ENCODE measurements at places on chromosomes 11 and 22.
A peak's percentile ranks its signal among the peaks of the same experiment; 100 is the strongest.

DNA sequence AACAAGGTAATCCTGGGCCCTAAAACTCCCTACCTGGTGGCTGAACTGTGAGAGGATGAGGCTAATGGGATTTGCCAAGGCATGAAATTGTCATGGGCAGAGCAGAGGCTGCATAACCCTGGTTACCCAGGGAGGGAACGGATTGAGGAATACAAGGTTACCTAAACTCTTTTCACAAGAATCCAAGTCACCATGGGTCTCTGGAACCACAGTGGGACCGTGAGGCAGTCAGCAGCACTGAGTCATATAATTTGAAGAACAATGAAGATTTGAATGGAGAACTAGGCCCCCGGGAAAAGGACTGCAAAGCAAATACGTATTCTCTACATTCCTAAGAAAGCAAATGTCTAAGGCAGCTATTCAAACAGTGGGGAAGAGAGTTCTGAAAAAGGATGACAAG is 19.8 kb downstream of the CAT start:
- DNase-seq: no peak

GRCh38 chr11:130211781-130212401 is 52.3 kb downstream of the ST14 start:
- no peak for DNase-seq

DNA sequence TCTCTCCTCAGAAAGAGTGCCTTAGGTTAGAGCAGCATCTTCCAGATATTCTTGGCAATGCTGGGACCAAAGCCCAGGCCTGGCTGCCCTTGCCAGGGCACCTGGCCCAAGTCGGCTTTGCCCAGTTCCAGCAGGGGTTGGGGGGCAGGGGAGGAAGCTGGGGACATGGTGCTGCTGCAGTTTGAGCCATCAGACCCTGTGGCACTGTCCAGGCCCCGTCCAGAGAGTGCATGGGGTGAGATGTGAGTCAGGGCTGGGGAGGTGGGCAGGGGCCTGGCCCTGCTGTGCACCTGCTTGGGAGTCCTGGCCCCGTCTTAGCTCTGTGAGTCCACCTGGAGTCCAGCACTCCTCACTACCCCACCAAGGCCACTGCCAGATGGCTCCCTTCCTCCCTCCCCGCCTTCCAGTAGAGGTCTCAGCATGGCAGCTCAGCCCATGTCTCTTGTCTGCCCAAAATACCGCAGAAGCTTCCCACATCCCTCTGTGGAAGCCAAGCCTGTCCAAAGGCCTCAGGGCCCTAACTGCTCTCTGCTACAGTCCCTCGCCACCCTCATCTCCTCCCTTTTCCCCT is 16.6 kb downstream of the DERL3 start:
- peak; percentile 56 for DNase-seq

DNA sequence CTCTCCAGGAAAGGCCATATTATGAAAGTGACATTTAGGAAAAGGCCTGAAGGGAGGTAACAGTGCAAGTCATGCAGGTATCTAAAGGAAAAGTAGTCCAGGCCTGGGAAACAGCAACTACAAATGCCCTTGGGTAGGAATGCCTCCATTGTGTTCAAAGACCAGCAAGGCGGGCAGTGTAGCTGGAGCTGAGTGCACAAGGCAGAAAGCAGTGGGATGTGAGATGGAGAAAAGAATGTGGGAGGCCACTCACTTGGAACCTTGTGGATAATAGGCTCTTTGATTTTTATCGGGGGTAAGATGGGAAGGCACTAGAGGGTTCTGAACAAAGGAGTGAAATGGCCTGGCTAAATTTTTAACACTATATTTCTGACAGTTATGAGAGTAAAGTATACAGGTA is 188.6 kb downstream of the PGR start:
- DNase-seq: no peak

DNA sequence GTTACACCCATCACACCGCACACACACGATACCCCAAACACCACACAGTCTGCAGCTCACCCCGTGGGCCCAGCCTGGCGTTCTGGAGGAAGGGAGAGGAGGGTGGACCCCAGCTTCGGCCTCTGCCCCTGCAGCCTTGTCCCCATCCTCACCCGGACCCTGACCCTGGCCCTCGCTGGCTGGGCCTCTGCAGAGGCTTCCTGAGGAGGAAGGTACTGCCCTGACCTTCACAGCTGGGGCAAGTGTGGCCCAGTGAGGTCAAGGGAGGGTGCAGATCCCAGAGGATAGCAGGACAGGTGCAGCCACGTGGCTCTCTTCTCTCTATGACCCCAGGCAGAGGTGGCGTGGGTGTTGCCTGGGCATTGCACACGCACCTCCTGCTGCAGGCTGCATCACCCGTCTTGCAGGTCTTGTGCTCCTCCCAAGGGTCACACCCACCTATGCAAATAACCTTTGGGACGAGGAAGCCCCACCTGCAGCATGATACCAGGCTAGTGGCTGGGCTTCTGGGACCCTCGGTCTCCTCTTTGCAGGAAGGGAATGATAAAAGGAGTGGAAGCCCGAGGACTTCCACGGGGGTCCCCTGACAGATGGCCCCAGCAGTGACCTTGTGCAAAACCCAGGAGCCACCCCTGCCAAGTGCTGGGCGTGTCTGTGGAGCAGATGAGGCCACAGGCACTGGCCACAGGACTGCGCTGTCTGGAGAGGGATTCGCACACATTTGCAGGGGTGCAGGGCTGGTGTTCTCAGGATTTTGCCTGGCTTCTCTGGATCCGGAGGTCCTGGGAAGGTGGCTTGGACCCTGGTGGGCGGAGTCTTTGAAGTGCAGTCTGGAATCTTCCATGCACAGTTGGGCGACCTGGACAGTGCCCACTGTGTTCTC is 1241.5 kb downstream of the BRD1 start:
- DNase-seq: no peak

- peak; percentile 51 for DNase-seq
Observed at GRCh38 chr11:62340269-62340901, 3.1 kb downstream of the ASRGL1 start.

DNA sequence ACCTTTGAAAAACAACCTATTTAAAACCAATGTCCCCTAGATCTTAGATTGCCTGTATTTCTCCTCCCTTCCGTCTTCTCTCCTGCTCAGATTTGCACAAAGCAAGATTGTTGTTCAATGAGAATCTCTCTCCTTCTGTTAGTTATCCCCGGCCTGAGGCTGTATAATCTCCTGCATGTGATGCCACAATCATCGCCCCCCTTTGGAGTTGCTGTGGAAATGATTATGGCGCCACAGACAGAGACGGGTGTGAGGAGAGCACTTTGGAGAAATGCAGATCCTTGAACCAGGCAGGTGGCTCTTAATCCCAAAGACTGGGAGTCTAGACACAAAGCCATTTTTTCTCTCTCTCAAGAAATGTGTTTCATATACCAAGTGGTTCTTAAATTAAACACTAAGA is 941.3 kb downstream of the OPCML start:
- no peak for DNase-seq

DNA sequence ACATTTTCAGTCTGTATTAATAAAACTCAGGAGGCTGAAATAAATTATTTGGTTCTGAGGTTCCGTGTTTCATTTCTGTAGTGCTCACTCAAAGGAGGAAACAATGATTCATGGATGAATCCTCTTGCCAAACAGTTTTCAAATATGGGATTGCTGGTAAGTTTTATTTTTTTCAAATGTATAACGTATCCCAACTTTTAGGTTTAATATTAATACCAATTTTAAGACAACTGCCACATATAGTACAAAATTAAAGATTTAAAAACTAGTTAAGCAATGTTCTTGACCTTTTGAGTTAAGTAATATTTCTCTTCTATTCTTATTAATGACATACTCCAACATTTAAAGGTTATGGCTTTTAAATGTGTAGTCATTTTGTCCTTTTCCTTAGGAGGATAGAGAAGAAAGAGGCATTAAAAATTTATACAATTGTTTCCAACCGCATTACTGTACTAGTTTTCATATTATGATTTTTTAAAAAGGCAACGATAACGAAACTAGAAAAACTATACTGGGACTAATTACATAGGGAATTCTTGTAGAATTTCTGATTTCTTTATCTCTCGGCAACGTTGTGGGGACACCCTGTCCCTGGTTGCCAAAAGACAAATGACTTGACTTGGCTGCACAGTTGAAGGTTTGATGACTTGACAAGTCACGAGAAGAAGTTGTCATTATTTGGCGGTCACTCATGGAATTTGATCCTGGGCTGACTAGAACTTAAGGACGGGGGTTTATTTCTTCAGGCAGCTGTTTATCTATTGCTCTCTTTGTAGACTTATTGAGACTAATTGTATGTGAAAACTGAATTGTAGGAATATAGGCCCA is 69.1 kb upstream of the ADSL start:
- no peak for DNase-seq

DNA sequence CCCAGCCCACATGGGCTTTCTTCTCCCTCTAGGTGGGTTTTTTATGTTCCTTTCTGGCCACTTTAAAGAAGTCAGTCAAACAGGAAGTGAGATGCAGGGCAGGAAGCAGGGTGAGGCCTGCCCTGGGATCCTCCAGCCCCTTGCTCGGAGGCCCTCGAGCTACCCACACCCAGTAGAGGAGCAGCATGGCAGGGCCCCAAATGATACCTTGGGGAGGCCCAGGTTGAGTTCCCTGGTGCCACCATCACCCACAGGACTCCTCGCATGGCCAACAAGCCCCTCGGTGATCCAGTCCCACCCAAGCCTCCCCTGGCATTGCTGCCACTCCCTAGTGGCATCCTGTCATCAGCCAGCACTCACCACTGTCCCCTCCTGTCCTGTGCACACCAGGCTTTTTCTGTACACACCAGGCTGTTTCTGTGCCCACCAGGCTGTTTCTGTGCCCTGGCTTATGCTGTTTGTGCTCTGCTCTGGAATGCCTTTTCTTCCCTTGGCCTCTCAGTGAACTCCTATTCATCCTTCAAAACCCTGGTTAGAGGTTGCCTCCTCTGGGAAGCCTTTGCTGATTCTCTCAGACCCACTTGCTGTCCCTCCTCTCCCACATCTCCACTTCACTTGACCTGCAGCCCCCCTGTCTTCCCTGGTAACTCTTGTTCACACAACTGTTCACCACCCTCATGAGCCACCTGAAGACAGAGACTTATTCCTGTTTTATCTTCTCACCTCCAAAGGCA is 3.1 kb upstream of the PTGDR2 start:
- no peak for DNase-seq

DNA sequence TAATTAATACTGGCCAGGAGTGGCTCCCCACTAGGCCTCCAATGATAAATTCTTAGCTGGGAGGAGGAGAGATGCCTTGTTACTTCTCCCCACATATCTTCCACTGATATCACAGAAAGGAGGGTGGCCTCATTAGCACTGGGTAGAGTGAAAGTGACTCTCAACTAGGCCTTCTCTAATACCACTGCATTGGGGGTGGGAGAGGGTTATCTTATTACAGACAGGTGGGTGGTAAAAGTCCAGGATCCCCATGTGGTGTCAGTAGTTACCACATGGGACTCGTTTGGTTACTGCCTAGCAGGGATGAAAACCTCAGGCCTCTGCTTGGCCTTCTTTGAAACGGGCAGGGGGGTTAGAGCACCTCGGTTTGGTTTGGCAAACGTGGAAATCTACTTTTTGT is 167.3 kb downstream of the UVRAG start:
- DNase-seq: no peak

DNA sequence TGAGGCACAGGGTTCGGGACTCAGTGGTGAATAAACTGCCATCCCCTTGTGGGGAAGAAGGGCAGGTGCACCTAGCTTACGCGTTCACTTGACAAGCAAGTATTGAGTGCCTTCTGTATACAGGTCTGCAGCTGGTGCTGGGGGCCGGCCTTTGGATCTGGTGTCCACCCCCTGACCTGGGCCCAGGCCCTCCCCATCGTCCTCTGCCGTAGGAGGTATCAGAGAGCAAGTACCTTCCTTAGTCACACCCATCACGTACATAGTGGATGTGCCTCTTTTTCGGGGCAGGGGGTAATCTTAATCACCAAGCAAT is 53.3 kb downstream of the SMIM38 start:
- DNase-seq: no peak

GRCh38 chr11:13367115-13367514 is 89.5 kb downstream of the BMAL1 start:
- no peak for DNase-seq

DNA sequence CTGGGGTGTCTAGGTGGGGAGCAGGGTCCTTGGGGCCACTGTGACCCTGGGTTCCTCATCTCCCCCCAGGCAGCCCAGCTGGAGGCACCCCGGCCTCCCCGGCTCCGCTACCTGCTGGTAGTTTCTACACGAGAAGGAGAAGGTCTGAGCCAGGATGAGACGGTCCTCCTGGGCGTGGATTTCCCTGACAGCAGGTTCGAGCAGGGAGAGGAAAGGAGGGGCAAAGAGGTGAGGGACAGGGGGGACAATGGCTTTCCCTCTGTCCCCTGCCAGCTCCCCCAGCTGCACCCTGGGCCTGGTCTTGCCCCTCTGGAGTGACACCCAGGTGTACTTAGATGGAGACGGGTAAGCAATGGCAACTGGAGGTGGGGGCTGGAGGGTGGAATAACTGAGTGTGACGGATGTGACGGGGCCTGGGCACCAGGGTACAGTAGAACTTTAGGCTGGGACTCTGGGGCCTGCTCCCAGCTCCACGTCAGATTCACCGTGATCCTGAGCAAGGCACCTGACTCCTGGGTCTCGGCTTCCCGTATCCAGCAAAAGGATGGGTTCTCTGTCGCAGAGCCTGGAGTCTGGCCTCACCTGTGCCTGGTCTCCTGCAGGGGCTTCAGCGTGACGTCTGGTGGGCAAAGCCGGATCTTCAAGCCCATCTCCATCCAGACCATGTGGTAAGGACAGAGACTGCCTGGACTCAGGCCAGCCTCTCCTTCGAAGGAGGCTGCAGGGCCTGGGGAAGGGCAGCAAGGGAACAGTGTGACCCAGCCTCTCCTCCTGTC is 3.6 kb downstream of the SSH3 start:
- no peak for DNase-seq

DNA sequence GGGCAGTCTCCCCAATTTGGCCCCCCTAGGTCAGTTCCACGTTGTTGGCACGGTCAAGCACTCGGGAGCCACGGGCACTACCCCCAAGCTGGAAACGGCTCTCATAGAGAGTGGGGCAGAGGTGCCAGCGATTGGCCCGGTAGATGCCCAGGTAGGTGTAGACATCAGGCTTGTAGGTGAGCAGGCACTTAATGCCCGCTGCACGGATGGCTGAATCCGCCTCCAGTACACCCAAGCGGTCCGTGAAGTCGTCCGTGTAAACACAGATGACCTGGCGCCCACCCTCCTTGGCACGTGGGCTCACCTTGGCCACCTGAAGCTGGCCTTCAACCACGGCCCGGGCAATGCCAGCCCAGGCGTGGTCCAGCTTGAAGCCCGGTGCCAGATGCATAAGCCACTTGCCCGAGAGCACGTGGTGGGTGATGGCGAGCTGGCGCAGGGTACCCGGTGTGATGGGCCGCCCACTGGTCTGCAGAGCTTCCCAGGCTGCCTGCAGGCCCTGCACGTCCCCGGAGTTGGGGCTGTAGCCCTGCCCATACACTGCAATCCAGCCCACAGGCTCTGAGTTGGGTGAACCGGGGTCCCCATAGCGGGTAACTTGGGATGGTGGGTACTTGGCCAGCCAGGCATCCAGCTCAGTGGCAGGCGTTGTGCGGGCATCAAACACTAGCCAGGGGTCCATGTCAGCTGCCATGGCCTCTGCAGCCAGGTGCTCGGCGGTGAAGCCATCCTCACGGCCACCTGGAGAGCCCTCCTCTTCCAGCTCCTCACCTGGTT is 1.2 kb downstream of the C11orf68 start:
- peak; percentile 38 for DNase-seq
